Uterus (tissue), 4 donors: ENCODE measurements at places on chromosomes 16 and 17.

- no peak for DNase-seq
Observed at GRCh38 chr17:14331225-14331981, 30.5 kb downstream of the HS3ST3B1 start.

DNA sequence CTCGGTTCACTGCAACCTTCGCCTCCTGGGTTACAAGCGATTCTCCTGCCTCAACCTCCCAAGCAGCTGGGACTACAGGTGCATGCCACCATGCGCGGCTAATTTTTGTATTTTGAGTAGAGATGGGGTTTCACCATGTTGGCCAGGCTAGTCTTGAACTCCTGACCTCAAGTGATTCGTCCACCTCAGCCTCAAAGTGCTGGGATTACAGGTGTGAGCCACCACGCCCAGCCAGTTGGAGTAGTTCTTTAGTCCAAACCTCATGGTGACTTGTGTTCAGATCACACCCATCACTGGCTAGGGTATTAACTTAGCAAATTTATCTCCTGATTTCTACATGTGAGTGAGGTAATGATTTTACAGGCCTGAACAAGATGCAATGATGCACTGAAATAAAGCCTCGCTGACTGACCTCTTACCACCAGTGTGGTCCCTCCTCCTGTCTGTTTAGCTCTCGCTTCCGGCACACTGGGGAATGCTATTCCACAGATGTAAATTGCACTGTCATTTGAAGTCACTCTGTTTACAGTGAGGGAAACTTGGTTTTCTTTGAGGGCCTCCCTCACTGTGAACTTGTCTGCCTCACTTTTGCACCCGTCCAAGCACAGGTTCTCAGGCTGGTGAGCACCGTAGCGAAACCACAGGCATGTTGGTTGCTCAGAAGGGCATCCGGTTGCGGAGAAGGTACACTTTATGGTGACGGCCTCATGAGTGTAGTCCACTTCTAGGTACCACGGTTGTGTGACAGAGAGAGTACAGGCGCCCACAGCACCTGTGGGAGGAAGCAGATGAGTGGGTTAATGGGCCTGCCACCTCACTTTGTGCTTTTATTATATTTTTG is 5.5 kb downstream of the IGSF6 start:
- no peak for DNase-seq

- no peak for DNase-seq
Observed at GRCh38 chr16:79482011-79482410, 118.5 kb downstream of the MAF start.

DNA sequence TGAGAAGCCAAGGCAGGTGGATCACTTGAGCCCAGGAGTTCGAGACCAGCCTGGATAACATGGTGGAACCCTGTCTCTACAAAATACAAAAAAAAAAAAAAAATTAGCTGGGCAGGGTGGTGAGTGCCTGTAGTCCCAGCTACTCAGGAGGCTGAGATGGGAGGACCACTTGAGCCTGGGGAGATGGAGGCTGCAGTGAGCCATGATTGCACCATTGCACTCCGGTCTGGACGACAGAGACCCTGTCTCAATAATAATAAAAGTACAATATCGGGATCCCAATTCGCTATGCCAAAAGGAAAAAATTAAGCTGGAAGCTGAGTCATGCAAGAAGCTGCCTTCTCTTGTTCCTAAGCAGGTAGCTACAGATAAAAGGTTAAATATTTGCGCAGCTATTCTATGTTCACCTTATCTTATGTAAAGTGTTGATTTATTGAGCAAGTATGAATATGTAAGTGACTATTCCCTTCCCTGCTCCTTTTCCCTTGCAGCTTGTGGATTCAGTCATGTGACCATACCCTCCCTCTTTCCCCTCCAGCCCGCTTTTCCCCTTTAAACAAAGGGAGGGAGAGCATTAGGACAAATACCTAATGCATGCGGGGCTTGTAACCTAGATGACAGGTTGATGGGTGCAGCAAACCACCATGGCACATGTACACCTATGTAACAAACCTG is 112.0 kb downstream of the LITAF start:
- DNase-seq = no peak

DNA sequence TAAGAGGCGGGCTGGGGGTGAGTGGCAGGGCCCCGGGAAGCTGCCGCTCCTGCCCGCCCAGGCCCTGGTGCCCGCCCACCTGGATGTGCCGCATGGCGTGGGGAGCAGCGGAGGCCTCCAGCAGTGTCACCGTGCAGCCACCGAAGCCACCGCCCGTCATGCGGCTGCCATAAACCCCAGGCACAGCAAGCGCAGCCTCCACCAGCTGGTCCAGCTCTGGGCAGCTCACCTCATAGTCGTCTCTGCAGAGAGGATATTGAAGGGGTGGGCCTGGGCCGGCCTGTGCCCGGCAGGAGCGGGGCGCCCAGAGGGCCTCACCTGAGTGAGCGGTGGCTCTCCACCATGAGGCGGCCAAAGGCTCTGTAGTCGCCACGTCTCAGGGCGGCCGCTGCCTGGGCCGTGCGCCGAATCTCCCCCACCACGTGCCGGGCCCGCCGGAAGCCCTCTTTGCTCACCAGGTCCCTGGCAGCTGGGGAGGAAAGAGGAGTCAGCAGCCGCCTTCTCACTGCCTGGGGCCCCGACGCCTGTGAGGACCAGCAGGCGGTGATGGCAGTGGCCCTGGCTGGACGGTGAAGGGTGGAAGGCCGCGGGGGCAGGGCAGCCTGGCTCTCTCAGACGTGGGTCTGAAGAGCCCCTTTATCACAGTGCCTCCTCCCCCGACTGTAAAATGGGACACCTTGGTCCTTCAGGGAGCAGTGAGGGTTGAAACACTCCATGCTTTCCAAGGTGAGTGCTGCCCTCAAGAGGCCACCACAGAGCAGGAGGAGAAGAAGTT is 6.7 kb downstream of the GALK1 start:
- no peak for DNase-seq

- DNase-seq = no peak
Observed at GRCh38 chr17:81808778-81809555, 5.0 kb downstream of the GCGR start.

GRCh38 chr17:65388911-65389310 is 172.5 kb downstream of the AXIN2 start:
- no peak for DNase-seq

GRCh38 chr16:10385725-10386516 is at the start of gene ATF7IP2:
TSS of gene ATF7IP2 (plus strand) at chr16:10386061. CDS start at chr16:10430621, 44,560 bp downstream.
- peak; percentile 73 for DNase-seq

DNA sequence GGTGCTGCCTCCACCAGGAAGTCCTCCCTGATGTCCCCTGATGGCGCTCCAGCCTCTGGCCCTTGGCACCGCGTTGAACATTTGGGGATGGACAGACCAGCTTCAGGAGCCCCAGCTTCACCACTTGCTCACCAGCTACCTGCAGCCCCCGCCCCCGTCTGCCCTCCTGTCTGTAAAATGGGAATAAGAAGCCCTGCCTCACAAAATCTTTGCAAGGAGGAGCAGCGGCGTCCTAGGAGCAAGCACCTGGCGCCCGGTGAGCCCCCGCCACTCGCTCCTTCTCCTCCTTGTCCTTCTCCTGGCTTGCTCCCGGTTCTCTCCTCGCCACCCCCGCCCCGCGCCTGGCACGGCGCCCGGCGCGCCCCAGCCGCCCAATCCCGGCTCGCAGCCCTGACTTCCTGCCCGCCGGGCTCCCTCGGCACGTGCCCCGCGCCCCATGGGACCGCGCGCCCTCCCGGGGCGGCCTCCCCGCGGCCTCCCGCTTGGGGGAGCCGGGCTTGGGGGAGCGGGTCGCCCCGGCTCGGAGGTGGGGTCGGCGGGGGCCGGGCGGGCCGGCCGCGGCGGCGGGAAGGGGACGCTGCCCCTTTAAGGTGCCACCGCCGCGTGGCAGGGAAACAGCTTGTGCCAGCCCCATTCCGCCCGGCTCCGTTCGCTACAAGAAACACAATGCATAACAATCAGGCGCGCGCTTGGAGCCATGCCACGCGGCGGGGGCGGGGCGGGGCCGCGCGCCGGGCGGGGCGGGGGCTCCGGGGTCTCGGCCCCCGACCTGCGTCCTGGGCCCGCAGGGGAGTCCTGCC is 9.1 kb upstream of the PPP1R1B start:
- peak; percentile 40 for DNase-seq

GRCh38 chr17:77571155-77571981 is 387.1 kb upstream of the TNRC6C start:
- no peak for DNase-seq

DNA sequence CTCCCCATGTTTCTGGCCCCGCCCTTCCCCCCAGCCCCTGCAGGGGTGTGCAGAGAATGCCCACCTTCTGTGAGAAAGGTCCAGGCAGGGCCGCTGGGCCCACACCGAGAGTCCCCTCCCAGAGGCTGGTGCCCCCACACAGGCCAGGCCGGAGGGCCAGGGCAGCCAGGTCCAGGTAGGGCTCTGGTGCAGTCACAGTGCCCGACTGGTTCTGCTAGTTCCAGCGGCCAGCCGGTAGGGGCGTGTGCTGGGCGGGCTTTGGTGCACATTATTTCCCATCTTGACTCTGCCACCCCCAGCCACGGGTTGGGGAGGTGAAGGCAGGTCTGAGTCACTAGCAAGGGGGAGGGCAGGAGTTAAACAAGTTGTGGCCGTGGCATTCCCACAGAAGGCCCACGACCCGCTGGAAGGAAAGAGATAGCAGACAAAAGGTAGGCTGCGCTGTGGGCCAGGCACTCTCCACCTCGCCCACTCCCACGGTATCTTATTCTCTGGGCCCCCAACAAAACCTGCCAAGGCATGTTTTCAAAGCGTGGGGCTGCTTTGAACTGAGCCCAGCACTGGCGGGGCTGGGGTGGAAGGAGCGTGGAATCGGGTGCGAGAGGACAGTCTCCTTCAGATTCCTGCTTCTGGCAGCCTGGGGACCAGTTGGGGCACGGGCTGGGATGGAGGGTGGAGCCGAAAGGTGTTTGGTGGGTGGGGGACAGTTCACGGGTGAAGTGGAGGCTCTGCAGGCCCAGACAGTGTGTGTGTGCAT is 1.9 kb downstream of the EPN3 start:
- no peak for DNase-seq

- DNase-seq = peak; percentile 39
Observed at GRCh38 chr17:48024149-48025039, 13.2 kb downstream of the COPZ2 start.

DNA sequence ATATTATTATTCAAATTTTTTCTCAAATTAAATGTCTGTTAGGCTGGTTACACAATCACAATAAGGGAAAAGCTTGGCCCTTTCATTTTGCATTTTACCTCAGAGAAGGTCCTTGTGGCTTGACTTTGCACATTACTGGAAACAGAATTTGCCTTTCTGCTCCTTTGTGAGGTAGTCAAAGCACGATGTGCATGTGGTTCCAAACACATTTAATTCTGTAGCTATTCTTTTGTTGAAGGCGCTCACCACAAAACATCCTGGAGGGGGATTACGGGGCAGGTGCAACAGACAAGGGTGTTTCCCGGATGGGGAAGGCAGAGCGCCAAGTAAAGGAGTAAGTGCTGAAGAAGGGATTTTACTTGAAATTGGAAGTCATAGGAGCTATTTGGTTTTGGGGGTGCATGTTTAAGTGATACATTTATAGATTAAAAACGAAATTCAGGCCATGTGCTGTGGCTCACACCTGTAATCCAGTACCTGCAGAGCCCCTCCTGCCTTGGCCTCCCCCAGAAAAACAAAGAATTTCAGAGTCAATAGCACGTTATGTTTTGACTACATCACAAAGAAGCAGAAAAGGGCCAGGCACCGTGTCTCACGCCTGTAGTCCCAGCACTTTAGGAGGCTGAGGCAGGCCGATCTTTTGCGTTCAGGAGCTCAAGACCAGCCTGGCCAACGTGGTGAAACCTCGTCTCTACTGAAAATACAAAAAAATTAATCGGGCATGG is 31.2 kb upstream of the TENT4B start:
- no peak for DNase-seq

- DNase-seq = no peak
Observed at GRCh38 chr16:84752600-84752999, 52.8 kb downstream of the USP10 start.

GRCh38 chr17:76353004-76353598 is 615 bp downstream of the PRPSAP1 start:
- DNase-seq = no peak

DNA sequence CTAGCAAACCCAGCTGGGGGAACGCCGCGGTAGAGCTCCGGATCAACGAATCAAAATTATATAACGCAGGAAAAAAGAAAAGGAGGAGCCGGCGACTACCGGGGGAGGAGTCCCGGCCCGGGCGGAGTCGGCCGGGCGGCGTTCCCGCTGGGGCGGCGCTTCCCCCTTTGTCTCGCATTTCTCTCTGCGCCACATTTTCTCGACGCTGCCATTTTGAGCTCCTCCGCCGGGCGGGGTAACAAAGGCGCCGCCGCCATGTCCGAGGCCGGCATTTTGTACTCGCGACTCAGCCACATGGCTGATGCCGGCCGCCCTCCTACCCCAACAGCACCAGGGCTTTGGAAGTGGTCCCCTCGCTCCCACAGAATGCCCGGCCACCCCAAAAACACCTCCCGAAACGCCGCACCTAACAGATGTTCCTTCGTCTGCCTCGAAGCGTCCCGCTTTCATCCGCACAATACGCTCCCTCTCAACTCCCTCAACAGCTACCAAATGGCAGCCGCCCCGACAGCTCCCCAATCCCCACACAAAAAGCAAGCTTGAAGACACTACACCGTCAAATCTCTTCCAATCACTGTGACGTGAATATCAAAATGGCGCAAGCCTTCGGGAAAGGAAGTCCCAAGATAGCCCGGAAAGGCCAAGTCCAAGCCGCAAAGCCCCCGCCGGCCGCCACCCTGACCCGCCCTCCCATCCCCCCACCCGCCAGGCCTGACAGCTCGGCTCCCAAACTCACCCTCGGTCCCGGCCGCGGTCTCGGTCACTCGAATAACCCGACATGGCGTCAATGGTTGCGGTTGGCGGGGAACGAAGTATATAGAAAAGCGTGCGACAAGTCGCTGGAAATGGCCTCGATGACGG is 519 bp downstream of the DDX5 start:
- DNase-seq = peak; percentile 93

DNA sequence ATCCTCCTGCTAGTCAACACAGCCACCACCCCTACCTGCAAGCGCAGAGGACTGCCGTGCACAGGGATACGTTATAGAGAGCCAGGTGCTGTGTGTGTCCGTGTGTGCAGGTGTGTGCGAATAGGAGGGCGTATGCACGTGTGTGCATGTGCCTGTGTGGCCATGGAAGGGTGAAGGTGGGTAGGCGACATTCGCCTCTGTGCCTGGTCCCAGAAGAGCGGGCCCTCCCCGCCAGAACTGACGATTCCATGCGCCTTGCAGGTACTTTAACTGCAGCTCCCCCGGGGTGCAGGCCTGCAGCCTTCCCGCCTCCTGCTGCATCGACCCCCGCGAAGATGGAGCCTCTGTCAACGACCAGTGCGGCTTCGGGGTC is 8.7 kb downstream of the PDE6G start:
- no peak for DNase-seq

DNA sequence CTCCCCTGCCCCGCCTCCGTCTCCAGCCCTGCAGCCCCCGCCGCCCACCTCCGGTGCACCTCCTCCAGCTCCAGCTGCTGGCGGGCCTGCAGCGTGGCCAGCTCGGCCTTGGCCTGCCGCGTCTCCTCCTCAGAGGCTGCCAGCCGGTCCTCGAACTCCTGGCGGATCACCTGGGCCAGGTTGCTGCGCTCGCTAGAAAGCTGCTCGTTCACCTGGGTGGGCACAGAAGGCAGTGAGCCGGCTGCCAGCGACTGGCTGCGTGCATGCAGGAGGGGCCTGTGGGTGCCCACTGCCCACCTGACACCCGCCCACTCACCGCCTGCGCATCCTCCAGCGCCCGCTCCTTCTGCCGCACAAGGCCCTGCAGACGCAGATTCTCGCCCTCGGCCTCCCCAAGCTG is 24.6 kb upstream of the AATK start:
- DNase-seq = no peak

- peak; percentile 69 for DNase-seq
Observed at GRCh38 chr17:39143552-39144093, 7.8 kb downstream of the PLXDC1 start.
